ENCODE measurements at places on chromosomes 7 and 10. TPM values are rescaled to one million over a fixed set of nuclear protein-coding genes. Genes with fewer than 3 reads are reported as not detected.
A peak's percentile ranks its signal among the peaks of the same experiment; 100 is the strongest.

The RAPGEF5 gene
- total RNA-seq = 44.4 TPM

DNA sequence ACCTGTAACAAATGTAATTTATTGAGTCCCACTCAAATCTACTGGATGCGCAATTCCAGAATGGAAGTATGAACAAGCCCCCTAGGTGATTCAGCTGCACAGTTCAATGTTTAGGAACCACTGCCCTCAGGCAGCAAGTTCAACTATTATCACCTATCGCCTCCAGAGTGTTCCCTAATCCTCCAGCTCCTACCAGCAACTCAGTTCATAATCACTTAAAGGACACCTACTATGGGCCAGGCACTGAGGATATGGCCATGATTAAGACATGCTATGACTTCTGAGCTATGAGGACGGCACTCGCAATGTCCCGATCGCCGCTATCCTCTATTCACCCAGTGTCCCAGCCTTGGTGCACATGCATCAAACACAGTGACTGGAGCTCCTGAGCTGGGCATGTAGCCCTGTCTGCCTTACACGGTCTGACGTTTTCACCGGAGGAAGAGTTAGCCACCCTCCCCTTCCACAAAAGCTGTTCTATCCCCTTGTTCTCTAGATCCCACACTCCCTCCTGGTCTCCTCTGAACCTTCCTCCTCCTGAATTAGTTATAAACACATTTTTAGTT, 22.3 kb downstream of the RHEB start:
- H3K36me3 ChIP-seq = peaks cover 4% of the 10 kb centered on the region
- no peaks in the 10 kb centered on the region for H3K27me3 ChIP-seq
- no peak for DNase-seq
- no peak overlapping the region for H3K27ac ChIP-seq

- no peak overlapping the region for H3K4me3 ChIP-seq
- H3K4me1 ChIP-seq = peaks cover 4% of the 10 kb centered on the region
- no peak for DNase-seq
- H3K36me3 ChIP-seq = no peaks in the 10 kb centered on the region
- H3K27me3 ChIP-seq = peaks cover 11% of the 10 kb centered on the region
These were observed 344.1 kb upstream of the PRKCQ start for GRCh38 chr10:6924166-6924565.

- peak overlapping the region; percentile 96 for H3K27ac ChIP-seq
- no peak for DNase-seq
- peak overlapping the region; percentile 96 for H3K4me3 ChIP-seq
- H3K4me1 ChIP-seq = peaks cover 76% of the 10 kb centered on the region
- H3K36me3 ChIP-seq = peaks cover 33% of the 10 kb centered on the region
These were observed 458 bp downstream of the COX15 start for GRCh38 chr10:99731306-99732032.

The TMEM176B gene
- 21.2 TPM for total RNA-seq

The RELN gene
- total RNA-seq = 0.68 TPM

The CCL24 gene
- total RNA-seq = 3.9 TPM

- no peaks in the 10 kb centered on the region for H3K27me3 ChIP-seq
- H3K4me1 ChIP-seq = no peaks in the 10 kb centered on the region
- DNase-seq = no peak
- no peaks in the 10 kb centered on the region for H3K36me3 ChIP-seq
- no peak overlapping the region for H3K27ac ChIP-seq
- H3K4me3 ChIP-seq = no peak overlapping the region
These were observed 35.7 kb upstream of the SHH start for GRCh38 chr7:155847821-155848435.

GRCh38 chr10:77220150-77220549, 417.5 kb downstream of the KCNMA1 start:
- no peaks in the 10 kb centered on the region for H3K4me1 ChIP-seq
- DNase-seq = no peak
- H3K36me3 ChIP-seq = no peaks in the 10 kb centered on the region

The SRRM3 gene
- total RNA-seq = 8.0 TPM

- H3K36me3 ChIP-seq = no peaks in the 10 kb centered on the region
- H3K4me1 ChIP-seq = peaks cover 12% of the 10 kb centered on the region
- no peak overlapping the region for H3K27ac ChIP-seq
These were observed 63.6 kb upstream of the NKX6-2 start for GRCh38 chr10:132849546-132850031.

DNA sequence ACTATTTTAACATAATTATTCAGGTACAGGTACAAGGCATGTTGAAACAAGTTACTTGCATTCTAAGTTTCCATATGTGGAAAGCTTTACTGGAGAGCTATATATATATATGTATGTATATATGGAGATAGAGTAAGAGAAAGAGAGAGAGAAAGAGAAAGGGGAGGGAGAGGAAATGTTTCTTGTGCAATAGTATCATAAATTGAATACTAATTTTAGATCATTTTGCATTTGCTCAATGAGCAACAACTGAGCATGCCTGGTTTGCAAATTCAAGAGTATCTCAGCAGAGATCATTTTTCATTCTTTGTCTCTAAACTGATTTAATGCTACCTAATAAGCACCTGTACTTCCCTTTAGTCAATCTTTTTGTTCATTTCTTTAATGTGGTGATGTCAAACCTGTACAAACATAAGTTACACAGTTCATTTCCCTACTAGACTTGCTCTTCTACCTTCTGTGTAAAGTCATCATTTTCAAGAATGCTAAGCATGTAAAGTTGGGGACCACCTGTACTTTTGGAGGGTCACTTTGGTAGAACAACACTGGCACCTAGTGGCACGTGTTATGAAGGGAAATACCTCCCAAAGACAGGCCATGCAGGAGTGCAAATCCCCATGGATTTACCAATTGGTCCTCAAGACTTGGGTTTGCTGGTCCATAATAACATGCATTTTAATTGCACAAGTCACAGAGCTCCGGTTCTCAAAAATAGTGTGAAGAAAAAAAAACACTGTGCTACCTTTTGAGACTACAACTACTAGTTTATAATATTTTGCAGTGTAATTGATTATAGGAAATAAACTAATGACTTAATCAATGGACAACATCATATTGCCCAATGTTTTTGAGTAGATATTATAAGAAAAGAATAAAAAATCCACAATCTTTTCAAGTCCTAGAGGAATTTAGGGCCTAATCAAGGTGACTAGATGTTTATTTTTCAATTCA, 431.2 kb upstream of the IGFBP3 start:
- H3K4me1 ChIP-seq = no peaks in the 10 kb centered on the region
- no peak for DNase-seq
- H3K36me3 ChIP-seq = no peaks in the 10 kb centered on the region
- no peaks in the 10 kb centered on the region for H3K27me3 ChIP-seq
- H3K4me3 ChIP-seq = no peak overlapping the region

GRCh38 chr10:96857301-96858012, 25.4 kb downstream of the LCOR start:
- peaks cover 39% of the 10 kb centered on the region for H3K36me3 ChIP-seq
- no peak for DNase-seq
- no peak overlapping the region for H3K4me3 ChIP-seq
- no peaks in the 10 kb centered on the region for H3K27me3 ChIP-seq
- H3K27ac ChIP-seq = no peak overlapping the region

DNA sequence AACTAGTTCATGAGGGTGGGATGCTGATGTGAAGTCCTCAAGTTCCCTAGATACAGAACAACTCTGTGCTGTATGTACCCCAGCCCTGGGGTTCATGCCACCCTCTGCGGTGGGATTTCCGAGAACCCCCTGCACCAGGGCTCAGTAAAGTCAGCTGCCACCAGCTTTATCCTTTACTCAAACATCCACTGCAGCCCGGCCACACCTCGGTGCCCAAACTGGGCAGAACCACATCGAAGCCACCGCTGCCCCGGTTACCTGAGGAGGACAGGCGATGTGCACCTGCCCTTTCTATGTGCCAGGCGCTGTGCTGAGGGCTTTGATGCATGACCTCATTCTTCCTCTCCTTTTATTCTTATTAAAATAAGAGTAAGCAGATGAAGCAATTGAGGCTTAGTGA, 9.9 kb upstream of the CALML5 start:
- DNase-seq = no peak
- peaks cover 29% of the 10 kb centered on the region for H3K4me1 ChIP-seq
- H3K4me3 ChIP-seq = no peak overlapping the region
- H3K27me3 ChIP-seq = no peaks in the 10 kb centered on the region
- peak overlapping the region; percentile 78 for H3K27ac ChIP-seq

The ADAMTS14 gene
- total RNA-seq = 0.23 TPM

The FKBP6 gene
- not detected for total RNA-seq

DNA sequence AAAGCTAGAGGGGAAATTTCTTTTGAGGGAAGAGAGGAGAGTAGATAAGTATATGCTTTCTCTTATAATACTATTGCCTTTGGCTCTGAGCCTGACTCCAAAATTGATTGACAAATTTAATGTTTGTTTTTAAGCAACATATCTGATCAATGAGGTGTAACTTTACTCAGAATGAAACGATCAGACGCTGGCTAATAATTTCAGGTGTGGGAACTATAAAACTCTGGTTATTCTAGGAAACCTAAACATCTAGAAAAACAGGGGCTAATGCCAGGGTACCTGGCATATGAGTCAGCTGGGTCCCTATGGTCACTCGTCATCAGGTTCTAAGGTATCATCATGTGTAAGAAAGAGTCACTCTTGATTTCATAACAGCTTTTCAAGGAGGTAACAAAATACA, 139.7 kb downstream of the ATE1 start:
- no peak overlapping the region for H3K4me3 ChIP-seq
- DNase-seq = no peak
- H3K27me3 ChIP-seq = no peaks in the 10 kb centered on the region
- no peak overlapping the region for H3K27ac ChIP-seq

DNA sequence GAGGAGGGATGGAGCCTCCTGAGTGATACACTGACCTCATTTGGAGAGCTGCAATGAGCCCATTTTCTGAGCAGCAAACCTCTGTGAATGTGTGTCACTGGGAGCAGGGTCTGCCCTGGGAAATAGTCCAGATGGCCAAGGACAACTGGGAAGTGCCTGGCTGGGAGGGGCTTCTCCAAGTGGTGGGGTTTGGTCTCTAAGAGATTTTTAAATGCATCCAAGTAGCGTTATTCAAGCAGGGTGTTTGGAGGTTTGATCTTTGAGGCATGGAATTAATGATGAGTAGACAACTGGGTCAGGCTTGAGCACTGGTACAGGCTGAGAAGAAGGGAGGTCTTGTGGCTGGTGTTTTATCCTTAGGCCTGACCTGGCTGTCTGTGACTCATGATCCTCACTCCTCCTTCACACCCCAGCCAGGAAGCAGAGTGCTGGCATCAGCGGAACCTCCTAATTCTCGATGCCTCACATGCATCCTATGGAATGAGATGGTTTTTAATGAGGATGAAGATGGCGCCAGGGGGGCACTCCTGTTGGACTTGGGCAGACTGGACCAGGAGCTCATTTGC, 3.3 kb downstream of the GOLGA7B start:
- H3K4me1 ChIP-seq = peaks cover 47% of the 10 kb centered on the region
- H3K27me3 ChIP-seq = no peaks in the 10 kb centered on the region
- H3K4me3 ChIP-seq = no peak overlapping the region
- DNase-seq = no peak
- H3K36me3 ChIP-seq = no peaks in the 10 kb centered on the region
- H3K27ac ChIP-seq = peak overlapping the region; percentile 72

GRCh38 chr7:7002418-7003062, 176.5 kb upstream of the CCZ1B start:
- H3K27ac ChIP-seq = no peak overlapping the region
- no peak overlapping the region for H3K4me3 ChIP-seq
- no peak for DNase-seq
- no peaks in the 10 kb centered on the region for H3K27me3 ChIP-seq

The TACC2 gene
- 46.5 TPM for total RNA-seq

The IDI1 gene
- total RNA-seq = 30.7 TPM

- DNase-seq = no peak
- H3K36me3 ChIP-seq = no peaks in the 10 kb centered on the region
- no peaks in the 10 kb centered on the region for H3K4me1 ChIP-seq
- H3K27me3 ChIP-seq = no peaks in the 10 kb centered on the region
These were observed 64.1 kb upstream of the EEPD1 start for GRCh38 chr7:36088966-36089365.

The WNT8B gene
- total RNA-seq = not detected

DNA sequence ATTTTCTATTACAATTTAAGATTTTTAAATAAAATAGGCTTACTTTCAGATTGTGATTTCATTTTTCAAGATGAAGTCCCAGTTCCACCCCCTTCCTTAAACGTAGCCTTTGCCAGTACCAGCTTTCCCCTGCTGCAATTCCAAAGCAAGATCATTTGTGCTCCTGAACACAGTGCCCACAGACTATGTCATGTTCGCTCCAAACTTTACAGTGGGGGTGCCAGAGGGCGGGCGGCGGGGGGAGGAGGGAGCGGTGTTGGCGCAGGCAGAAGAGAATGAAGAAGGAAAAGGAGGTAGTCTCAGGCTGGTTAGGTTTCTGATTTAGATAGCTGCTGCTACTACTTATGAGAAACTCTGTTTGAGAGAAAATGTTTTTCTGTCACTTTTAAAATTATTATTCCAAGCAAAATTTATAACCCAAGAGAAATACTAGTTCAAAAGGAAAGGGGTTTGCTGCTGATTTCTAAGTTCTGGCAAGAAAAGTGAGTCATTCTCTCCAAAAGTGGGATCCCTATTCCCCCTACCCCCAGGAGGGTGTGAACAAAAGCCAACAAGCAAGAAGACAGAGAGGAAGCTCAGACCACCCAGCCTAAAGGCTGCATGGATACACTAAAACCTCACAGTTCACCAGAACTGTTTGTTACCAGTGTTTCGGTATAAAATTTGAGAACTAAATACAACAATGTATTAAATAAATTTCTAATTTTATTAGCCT, 109.6 kb downstream of the SRPK2 start:
- no peak overlapping the region for H3K27ac ChIP-seq
- no peaks in the 10 kb centered on the region for H3K36me3 ChIP-seq
- H3K4me1 ChIP-seq = no peaks in the 10 kb centered on the region
- no peak overlapping the region for H3K4me3 ChIP-seq
- no peaks in the 10 kb centered on the region for H3K27me3 ChIP-seq
